Tibial nerve (tissue), 4 donors: ENCODE measurements at places on chromosomes 1 and 21.

DNA sequence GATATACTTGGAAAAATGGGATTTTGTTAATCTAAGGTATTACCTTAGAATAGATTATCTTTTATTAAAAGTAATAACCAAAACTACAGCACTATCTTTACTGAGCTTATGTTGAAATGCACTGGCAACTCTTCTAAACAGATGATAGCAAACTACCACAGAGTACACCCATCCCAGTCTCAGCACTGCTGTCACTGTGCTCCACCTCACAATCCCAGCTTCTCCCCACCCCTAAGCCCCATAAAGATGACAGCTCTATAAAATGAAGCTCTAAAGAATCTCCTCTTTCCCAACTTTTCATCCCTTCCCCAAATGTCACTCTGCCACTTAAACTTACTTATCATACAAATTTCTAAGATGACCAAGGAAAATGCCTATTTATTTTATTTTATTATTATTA, 6.4 kb downstream of the DSTYK start:
- no peak for DNase-seq

DNA sequence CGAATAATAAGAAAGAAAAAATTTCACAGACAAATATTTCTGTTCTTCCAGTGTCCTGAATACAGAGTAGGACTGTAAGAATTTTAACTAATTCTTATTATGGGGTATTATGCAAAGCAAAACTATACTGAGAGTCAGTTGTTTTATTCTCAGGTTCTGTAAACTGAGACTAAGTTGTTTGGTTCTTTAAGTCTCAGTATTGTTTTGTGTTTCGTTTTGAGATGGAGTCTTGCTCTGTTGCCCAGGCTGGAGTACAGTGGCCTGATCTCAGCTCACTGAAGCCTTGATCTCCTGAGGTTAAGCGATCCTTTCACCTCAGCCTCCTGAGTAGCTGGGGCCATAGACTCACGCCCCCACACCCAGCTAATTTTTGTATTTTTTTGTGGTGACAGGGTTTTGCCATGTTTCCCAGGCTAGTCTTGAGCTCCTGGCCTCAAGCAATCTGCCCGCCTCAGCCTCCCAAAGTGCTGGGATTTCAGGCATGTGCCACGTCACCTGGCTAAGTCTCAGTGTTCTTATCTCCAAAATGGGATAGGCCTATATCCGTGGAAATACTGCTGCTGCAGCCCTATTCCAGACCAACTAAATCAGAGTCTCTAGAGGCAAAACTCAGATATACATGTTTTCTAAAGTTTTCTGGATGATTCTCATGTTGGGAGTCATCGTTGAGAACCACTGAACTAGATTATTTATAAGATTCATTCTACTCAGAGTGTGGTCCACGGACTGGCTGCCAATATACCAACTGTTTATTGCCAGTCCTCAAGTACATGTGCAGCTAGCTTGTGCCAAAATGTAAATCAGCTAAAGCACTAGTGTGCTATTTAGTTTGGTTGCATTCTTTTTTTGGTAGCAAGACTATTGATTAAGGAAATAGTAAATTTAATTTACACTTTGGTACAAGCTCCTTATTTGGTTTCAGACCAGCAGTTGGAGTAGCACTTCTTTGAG, 116.6 kb downstream of the HS2ST1 start:
- DNase-seq: no peak

GRCh38 chr1:246925997-246926626, 5.6 kb downstream of the AHCTF1 start:
- no peak for DNase-seq

GRCh38 chr1:223886516-223886921, 40.8 kb upstream of the TP53BP2 start:
- DNase-seq: no peak

DNA sequence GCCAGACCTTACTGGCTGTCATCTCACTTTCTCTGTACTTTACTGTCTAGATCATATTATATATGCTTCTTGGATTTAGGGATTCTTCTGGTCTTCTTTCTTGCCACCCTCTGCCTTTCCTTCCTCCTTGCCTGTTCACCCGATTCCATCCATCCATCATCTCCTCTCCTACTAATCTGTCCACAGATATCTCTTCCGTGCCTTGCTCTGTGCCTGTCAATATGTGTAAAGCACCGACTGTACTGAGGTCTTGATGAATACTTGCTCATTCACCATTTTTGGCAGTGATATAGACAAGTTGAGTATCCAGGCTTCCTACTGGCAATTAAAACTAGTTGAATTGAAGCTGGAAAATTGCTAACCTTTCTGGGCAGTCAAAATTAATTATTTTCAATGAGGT, 8.1 kb downstream of the FMN2 start:
- no peak for DNase-seq

DNA sequence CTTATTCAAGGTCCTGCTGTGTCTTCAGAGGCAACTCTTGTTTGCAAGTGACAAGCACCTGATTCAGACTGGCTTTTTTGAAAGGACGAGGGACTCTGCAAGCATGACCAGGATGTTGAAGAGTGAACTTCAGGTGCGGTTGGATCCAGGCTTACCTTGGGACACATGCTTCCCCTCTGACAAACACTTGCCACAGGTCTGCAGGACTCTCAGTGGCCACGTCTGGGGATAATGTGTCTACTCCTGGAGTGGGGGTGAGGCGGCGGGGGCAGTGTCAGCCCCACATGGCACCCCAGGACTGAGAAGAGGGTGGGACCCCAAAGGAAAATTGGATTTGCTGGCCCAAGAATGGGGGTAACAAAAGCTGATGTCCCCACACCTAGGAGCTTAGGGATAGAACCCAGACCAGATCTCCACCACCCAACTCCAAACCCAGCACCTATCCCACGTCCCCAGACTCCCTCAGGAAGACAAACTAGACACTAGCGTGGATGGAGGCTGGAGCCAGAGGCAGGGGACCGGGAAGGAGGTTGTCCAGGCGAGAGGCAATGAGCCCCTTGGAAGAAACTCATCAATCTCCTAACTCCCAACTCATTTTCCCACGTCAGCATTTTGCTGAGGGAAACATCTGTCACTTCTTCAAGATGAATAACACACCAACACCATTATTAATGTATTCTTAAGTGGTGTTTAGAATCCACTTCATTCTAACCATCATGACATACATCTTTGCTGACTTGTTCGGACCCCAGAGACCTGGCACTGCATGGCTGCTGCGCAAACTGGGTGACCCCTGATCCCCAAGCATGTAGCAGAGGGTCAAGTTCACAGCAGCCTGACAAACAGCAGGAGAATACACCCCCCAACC, 32.0 kb upstream of the LAPTM5 start:
- no peak for DNase-seq

DNA sequence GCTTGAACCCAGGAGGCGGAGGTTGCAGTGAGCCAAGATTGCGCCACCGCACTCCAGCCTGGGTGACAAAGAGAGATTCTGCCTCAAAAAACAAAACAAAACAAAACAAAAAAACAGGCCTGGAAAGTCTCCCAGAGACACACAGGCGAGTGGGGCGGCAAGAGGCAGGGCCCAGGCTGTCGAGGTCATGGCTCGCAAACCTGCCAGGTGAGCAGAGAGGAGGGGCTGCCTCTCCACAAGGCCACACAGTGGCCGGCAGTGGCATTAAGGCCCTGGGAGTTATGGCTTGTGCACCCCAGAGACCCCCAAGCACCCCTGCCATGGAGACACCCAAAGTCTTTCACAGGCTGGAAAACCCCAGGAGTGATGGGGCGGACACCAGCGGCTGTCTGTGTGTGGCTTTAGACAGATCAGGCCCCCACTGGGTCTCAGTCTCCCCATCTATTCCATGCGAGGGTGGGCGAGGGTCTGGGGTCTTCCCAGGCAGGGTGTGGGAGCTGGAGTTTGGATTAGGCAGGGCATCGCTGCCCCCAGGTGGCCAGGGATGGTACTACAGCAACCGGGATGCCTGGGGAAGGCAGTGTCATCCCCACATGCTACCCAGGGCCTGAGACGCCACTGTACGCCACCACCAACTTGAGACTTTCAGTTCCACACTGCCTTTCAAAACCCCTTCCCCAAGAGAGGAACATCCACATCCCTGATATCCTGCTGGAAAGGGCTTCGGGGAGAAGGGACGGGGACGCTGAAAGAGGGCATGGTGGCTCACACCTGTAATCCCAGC, 7.3 kb upstream of the CTRC start:
- DNase-seq: peak; percentile 82

DNA sequence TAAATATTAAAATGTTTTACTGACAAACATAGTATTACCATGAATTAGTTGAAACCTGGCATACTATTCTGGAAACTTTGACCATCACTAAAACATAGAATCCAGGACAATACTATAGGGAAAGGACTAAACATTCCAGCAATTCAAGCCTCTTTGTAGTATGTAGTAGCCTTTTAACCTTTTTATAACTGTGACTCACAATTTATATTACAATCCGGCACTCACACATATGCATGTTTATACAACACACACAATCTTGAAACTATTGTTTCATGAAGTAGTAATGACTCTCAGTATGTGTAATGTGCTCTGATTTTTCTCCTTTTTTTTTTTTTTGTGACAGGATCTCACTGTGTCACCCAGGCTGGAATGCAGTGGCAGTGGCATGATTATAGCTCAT, 64.3 kb downstream of the ANKRD13C start:
- no peak for DNase-seq

DNA sequence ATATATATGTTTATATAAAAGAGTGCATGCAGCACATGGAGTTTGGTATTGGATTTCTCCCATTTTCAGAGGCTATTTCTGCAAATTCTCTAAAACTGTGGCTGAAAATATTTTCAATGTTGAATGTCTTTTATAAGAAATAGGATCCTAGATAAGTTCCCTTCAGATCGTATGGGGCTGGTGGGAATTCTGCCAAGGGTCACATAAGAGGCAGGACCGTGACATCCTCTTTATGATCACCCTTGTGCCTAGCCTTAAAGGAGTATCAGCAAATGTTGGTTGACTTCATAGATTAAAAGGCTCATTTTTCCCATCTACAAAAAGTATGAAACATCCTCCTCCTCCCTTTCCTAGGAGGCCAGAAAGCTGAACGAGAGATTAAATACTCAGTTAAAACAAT, 1.3 kb upstream of the IFNAR2 start:
- DNase-seq: no peak

GRCh38 chr1:56411021-56411420, 168.3 kb downstream of the PLPP3 start:
- DNase-seq: no peak

GRCh38 chr21:16419188-16419921, 689.6 kb downstream of the USP25 start:
- DNase-seq: peak; percentile 25

GRCh38 chr1:77089756-77090155, 129.5 kb downstream of the PIGK start:
- no peak for DNase-seq
